NCI-H1694 treated with DMSO at 0.1 percent for 48 hours (cell line): ENCODE measurements at places on chromosomes 1 and 21.

- no peak for DNase-seq
These were observed 15.7 kb upstream of the NRIP1 start for GRCh38 chr21:15080526-15080925.

DNA sequence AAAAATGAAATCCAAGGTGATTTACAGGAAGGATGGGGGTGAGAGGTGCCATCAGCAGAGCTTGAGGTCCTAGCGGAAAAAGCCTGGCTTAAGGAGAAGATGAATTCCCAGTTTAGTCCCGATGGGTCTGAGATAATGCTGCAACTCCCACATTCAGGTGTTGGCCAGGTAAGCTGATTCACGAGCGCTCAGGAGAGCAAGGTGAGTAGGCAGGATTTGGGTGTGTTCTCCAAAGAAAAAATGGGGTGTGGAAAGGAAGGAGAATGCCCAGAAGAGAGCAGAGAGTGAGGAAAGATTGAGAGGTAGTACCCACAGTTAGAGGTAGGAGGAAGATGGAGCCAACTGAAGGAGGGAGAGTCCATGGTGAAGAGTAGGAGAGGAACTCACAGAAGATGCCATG is 12.5 kb downstream of the RIMS3 start:
- no peak for DNase-seq

- no peak for DNase-seq
These were observed 43.2 kb upstream of the CD34 start for GRCh38 chr1:207954104-207954503.

DNA sequence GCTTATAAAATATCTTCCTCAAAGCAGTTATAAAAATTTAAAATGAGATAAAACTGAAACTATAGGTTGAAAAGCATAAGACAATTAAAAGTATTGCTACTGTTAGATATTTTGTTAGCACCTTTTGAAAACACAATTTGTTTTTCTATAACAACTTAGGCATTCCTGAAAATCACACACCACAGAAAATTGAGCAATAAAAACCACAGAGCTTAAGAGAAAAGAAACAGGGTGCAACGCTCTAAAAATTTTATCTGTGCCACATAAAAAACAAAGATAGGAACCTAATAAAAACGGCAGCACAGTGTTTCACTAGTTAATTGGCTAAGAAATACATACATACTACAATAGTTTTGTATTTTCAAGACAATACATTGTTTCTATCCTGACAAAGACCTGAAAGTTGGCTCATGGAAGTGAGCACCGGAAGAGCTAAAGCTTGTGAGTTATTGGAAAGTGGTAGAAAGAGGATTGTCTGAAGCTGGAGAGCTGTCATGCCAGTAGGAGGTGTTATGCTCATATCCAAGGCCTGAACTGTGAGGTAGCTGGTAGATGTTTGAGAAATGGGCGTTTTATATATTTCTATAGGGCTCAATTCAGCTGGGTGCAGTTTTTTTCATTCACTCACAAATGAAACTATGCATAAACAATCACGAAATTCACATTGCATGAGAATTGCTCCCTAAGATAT is 45.8 kb downstream of the RGS7 start:
- peak; percentile 9 for DNase-seq

GRCh38 chr1:192654591-192655251 is 18.8 kb downstream of the RGS13 start:
- DNase-seq: no peak

GRCh38 chr1:4530166-4530785 is 124.1 kb upstream of the AJAP1 start:
- DNase-seq: no peak
